Chondrocyte (in vitro differentiated cells): ENCODE measurements at places on chromosomes 2 and 18. TPM values are rescaled to one million over a fixed set of nuclear protein-coding genes. Genes with fewer than 3 reads are reported as not detected.

- DNase-seq, result peak; percentile 95
These were observed 3.3 kb downstream of the BOK start for GRCh38 chr2:241561832-241562231.

Gene UNC80
- total RNA-seq, result 0.02 TPM in 1 of 3 replicates, not detected in the others

Gene EMILIN2
- 2.2 to 9.9 TPM (median 9.3 TPM) in 3 replicates for total RNA-seq

GRCh38 chr2:134782792-134783191 lies 55.6 kb upstream of the ACMSD start:
- DNase-seq, result no peak

GRCh38 chr2:70331012-70331411 lies 29.1 kb upstream of the FAM136A start:
- no peak for DNase-seq

DNA sequence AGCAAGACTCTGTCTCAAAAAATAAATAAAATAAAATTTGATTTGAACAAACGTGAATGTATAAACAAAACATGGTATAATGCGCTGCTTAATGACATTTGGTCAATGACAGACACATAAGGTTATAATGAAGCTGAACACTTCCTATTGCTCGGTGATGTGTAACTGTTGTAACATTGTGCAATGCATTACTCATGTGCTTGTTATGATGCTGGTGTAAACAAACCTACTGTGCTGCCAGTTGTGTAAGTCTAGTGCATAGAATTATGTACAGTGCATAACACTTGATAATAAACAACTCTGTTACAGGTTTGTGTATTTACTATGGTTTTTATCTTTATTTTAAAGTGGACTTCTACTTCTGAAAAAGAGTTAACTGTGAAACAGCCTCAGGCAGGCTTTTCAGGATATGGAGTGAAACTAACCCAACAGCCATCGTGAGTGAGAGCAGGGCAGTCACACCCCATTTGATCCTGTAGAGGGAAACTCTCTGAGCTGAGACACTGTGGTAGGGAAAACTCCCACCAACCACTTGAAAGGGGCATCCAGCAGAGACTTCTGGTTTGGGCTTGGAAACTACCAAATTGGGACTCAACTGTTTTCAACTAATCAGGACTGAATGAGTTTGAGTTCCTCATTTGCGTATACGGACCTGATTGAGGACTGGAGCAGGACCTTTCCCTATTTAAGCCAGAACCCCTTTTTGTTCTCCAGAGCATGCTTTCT lies 8.7 kb upstream of the RPRD1A start:
- DNase-seq, result no peak

GRCh38 chr18:25231327-25231691 lies 120.7 kb downstream of the ZNF521 start:
- no peak for DNase-seq

Gene CERKL
- total RNA-seq, result not detected in 3 replicates

DNA sequence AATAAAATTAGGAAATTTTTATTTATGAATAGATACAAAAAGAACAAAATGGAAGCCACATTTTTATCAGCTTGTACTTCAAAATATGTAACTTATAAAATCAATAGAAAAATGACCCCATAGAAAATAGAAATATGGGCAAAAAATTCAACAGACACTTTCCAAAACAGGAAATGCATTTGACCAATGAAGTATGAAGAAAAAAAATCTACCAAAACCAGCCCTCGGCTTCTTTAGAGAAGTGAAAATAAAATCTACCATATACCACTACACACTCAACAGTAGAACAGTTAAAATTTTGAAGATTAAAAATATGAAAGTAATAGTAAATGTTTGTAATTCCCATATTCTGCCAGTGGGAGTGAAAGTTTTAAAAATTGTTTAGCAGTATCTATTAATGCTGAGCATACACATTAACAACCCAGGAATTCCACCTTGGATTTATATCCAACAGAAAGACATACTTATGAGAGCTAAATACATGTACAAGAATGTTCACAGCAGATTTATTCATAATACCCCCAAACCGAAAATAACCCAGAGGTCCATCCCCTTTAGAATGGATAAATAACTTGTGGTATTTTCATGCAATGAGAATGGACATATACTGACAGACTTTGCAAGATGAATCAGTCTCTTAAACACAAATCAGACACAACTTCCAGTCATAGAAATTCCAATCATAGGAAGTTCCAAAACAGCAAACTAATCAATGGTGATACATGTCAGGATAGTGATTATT lies 318.0 kb downstream of the FIGN start:
- no peak for DNase-seq

Gene DNAH7
- 0.03 to 0.70 TPM (median 0.20 TPM) in 3 replicates for total RNA-seq

Gene INPP5D
- total RNA-seq, result 0.20 to 0.48 TPM (median 0.21 TPM) in 3 replicates

- no peak for DNase-seq
These were observed 48.1 kb downstream of the PARD6G start for GRCh38 chr18:80198994-80199748.

- DNase-seq, result no peak
These were observed 1.1 kb downstream of the LMAN1 start for GRCh38 chr18:59357928-59358327.

Gene CIB4
- total RNA-seq, result not detected in 3 replicates

Gene SGO2
- 4.9 to 6.6 TPM (median 5.7 TPM) in 3 replicates for total RNA-seq

- no peak for DNase-seq
These were observed 2181.4 kb upstream of the PIK3C3 start for GRCh38 chr18:39773646-39774045.

Gene C2orf72
- total RNA-seq, result 0.12 to 1.3 TPM (median 1.00 TPM) in 3 replicates

DNA sequence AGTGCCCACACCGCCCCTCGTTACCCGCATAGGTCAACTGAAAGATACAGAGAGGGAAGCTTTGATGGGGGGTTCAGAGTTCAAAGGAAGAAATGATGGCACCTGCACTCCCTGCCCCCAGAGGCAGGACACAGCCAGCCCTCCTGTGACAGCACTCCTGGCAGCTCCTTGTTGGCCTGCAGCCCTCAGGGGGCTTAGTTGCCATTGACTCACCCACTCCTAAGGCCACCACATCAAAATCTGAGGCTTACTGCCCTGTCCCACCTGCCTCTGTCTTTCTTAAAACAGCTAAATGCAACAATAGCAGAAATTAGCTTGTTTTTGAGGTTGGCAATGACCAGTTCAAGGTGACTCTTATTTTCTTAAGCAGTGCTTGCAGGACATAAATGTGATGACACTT lies 31.6 kb upstream of the SLC35F6 start:
- DNase-seq, result peak; percentile 66

Gene GREB1
- 0.52 to 2.2 TPM (median 1.6 TPM) in 3 replicates for total RNA-seq

Gene ATP6V1B1
- total RNA-seq, result 3.7 to 5.0 TPM (median 3.9 TPM) in 3 replicates

DNA sequence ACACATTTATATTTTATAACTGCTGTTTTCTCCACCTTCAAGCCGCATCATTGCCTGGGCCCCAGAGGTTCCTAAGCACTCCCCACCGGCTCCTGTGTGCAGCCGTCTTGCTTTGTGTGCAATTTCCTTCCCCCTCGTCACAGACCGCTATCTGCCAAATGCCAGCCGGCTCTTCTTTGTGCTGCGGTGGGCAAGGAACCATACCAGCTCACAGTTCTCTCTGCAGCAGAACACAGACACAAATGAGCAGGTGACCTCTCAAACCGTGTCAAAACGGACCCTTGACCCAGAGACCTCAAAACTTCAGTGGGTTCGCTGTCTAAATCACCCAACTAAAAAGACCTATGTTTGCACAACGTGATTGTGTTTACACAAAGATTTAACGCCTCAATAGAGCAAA lies 58.2 kb downstream of the KLF7 start:
- no peak for DNase-seq

GRCh38 chr18:13339653-13340052 lies 121.1 kb downstream of the LDLRAD4 start:
- DNase-seq, result no peak

- no peak for DNase-seq
These were observed 87.3 kb downstream of the BABAM2 start for GRCh38 chr2:27977731-27978312.

Gene IL1RL1
- not detected in 3 replicates for total RNA-seq

DNA sequence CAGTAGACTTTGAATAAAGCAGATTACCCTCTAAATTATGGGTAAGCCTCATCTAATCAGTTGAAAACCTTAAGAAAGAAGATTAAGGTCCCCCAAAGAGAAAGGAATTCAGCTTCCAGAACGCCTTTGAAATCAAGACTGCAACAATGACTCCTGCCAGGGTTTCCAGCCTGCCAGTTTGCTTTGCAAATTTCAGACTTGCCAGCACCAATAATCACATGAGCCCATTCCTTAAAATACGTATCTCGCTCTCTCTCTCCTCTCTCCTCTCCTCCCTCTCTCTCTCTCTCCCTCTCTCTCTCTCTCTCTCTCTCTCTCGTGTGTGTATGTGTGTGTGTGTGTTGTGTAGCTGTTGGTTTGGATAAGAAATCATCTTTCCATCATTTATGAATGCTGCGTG lies 184.2 kb downstream of the PDE1A start:
- no peak for DNase-seq

Gene PSMA8
- total RNA-seq, result not detected in 3 replicates

GRCh38 chr2:25586726-25587144 lies 86.6 kb downstream of the DTNB start:
- no peak for DNase-seq

DNA sequence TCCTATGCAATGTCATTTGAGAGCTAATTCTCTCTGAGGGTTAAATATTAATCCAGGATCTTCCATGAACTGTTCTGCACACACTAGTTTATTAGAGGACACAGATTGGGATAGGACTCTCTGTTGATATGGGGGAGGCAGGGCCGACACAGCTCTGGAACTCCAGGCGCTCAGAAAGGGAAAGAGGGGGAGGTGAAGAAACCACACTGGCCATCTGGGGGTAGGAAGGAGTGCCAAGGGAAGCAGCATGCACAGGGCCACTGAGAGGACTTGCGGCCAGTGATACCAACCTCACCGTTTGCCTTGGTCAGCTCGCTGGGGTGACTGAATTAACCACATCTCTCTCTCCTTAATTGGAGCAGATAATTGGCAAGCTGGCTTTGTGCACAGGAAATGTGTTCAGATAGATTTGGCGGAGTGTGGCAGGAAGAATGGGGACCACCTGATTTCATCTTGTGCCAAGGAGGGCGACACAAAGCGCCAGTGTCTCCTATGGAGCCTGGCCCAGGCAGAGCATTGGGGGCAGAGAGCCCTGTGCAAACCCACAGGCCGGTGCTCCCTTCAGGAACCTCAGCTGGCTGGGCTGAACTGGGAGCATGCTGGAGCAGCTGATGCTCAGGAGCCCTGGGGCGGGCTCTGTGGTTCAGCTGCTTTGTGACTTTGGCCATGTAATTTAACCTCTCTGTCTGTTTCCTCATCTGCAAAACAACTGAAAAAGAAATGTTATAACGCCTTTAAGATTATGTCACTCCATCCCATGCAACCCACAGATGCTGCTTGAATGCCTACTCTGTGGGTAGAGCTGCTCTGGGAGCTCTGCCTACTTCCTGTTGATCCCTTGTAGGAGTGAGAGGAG lies 114.7 kb upstream of the STON1 start:
- no peak for DNase-seq

- DNase-seq, result no peak
These were observed 45.2 kb downstream of the ADNP2 start for GRCh38 chr18:80154293-80154692.

- DNase-seq, result no peak
These were observed 196.4 kb downstream of the NOL4 start for GRCh38 chr18:34028324-34028723.

Gene HRH4
- total RNA-seq, result not detected in 3 replicates

- no peak for DNase-seq
These were observed 371.9 kb downstream of the IRS1 start for GRCh38 chr2:226427538-226428307.

Gene IL1F10
- not detected in 3 replicates for total RNA-seq

- DNase-seq, result no peak
These were observed 174.4 kb upstream of the ERBB4 start for GRCh38 chr2:212712991-212713390.

- no peak for DNase-seq
These were observed 800.8 kb upstream of the ID2 start for GRCh38 chr2:7881063-7881462.

DNA sequence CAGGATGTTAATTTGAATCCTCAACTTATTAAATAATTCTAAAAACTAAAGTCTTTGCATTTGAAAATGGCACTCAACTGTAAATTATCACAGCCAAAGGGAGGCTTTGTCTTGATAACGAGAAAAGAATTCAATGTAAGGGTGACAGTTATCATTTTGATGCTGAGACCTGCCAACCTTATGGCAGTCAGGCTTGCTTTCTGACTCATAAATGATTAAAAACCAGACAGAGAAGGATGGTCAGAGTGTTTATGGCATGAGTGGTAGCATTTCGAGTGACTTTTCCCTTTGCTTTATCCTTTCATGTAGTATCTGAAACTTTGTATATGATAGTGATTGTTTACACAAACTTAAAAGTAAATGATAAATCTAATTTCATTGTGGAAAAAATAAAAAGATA lies 53.9 kb upstream of the EPC2 start:
- DNase-seq, result no peak

DNA sequence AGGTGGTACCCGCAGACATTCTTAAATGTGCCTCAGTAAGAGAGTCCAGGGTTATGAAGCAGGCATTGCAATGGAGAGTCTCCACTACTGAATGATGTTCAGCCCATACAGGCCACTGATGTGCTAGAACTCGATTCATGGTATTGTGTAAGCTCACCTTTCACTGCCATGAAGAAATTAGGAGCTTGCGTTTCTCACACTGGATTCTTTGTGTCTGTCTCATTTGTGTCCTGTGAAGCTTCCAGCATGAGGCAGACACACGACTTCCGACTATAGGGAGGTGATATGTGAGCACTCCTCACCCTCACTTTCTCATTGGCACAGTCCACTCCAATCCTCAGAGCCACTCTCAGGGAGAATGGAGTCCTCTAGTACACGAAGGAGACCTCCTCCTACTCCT lies 677.4 kb upstream of the RAB6C start:
- DNase-seq, result no peak

GRCh38 chr2:100865816-100866460 lies 46.0 kb downstream of the NPAS2 start:
- DNase-seq, result no peak

- no peak for DNase-seq
These were observed 119.0 kb downstream of the BCL2L11 start for GRCh38 chr2:111239581-111240249.

Gene PPP3R1
- total RNA-seq, result 56.2 to 72.3 TPM (median 70.8 TPM) in 3 replicates

- no peak for DNase-seq
These were observed 4.4 kb upstream of the KLHL29 start for GRCh38 chr2:23380562-23381065.

DNA sequence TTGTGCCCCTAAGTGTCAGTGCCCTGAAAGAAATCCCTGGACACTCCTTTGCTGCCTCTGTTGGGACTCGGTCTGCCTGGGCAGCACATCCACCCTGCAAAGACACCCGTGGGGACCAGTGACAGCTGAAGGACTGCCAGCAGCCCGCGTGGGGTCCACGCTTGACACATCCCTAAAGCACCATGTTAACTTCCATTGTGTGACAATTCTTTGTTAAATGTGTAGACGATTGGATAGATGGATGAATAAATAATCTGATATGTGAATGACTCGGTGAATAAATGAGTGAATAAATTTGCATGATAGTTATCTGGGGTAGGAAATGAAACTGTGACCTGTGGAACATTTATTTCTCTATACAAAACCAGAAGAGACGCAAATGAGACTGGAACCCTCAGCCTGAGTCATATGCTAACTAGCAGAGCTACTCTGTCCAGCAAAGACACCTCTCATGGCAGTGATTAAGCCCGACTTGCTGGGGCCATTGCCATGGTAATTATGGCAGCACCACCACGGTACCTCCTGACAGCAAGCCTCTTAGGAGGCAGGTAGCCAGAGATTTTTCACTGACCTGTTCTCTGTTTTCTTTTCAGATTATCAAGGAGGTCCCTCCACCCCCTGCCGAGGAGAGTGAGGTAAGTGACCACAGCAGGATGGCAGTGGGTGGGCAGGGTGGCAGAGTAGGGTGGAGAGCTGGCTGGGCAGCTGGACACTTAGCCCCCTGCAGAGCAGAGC lies 156.8 kb downstream of the ANTXR1 start:
- DNase-seq, result no peak
